ENCODE measurements at places on chromosomes 1 and 21.

GRCh38 chr1:215188302-215188950 is 105.9 kb downstream of the KCNK2 start:
- no peak for DNase-seq

- no peak for DNase-seq
Observed at GRCh38 chr21:35035581-35035980, 13.5 kb downstream of the RUNX1 start.

- DNase-seq, result no peak
Observed at GRCh38 chr1:165218731-165219130, 137.8 kb downstream of the LMX1A start.

DNA sequence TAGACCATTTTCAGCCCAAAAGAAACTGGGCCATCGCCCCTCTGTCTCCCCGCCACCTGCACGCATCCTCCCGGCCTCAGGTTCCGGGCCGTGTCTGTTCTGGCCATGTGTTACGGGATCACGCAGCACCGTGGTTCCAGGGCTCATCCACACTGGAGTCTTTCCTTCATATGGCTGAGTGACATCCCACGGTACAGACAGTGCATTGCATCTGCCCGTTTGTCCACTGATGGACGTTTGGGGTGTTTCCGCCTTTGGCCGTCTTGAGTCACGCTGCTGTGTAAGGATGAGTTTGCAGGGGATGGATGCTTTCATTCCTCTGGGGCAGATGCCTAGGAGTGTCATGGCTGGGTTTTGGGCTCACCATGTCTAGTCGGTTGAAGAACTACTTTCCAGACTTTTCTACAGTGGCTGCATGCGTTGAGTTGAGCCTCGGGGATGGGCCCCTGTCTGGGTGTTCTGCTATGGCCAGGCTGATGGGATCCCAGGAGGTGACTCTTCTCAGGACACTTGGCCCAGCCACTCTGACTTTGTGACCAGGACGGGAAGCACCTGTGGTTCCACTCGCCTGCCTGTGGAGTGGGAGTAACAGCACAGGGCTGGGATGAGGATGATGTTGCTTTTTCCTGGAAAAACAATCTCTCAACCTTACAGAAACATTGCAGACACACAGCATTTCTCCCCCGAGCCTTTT is 16.8 kb downstream of the RRP1 start:
- no peak for DNase-seq

GRCh38 chr21:32312976-32313375 is 14.3 kb downstream of the MRAP start:
- no peak for DNase-seq

DNA sequence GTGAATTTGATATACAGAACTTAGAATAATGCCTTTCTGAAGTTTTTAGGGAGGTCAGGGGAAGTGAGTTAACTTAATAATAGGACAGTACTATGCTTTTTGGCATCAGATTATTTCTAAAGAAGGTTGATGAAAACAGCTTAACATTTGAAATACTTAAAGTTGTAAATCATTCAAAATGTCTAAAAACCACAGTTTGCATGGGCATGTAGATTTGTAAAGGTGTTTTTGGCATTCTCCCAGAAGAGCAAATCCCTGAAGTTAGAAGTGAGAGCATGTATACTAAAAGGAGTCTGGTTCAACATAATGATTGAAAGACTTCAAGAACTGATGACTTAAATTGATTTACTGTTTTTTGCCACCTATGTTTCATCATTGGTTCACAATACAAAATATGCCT is 6.7 kb downstream of the DR1 start:
- DNase-seq, result no peak

- no peak for DNase-seq
Observed at GRCh38 chr1:26009796-26010447, 11.7 kb upstream of the EXTL1 start.

- DNase-seq, result no peak
Observed at GRCh38 chr1:102799496-102799895, 308.8 kb downstream of the COL11A1 start.

- DNase-seq, result no peak
Observed at GRCh38 chr1:114390361-114390760, 120.6 kb downstream of the TRIM33 start.

DNA sequence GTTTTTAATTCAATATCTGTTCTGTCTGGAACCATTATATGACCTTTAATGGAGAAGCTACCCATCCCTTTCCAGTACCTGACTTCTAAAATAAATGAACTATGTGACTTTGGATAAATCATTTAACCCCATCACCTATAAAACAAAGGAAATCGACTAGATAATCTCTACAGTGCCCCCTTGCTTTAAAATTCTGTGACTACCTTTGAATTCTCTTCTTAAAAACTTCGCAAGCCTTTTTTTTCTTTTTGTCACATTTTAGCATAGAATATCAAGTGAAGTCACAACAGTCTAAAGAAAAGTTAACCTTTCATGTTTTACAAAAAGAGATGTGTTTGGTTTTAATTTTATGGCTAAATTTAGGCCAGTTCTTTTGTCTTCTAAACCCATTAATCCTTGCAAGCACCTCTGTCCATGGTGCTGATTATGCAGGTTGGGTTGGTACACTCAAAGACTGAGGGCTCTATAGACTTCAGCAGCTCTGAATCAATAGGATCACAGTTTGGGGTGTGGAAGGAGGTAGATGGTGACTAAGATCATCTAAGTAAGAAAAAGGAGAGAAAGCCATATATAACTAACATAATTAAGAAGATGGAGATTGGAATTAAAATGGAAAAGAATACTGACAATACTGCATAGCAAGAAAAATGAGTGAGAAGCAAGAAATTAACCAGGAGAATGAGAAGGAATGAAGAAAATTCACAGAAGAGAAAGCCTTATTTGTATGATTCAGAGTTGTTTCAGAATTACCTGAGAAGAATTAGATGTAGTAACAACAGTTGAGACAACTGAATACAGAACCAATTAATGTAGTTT is 59.2 kb downstream of the TBX15 start:
- no peak for DNase-seq

DNA sequence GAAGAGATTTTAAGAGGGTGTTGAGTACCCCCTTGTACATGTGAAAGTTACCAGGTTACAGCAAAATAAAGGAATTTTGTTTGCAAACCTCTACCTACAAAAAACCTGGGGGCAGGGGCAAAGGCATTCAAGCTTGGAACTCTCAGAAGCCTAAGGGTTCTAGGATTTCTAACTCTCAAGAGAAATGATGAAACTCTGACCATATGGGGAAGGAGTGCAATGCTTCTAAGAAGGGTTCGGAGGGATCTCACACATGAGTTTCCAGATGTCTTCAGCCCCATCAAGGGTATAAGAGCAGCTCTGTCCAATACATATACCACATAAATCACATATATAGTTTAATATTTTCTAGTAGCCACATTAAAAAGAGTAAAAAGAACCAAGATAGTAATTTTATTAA is 7.3 kb upstream of the FCGR2A start:
- DNase-seq, result no peak

- DNase-seq, result no peak
Observed at GRCh38 chr1:45843474-45843905, 40.1 kb downstream of the MAST2 start.

- DNase-seq, result no peak
Observed at GRCh38 chr1:206554701-206555472, 47.6 kb downstream of the RASSF5 start.

DNA sequence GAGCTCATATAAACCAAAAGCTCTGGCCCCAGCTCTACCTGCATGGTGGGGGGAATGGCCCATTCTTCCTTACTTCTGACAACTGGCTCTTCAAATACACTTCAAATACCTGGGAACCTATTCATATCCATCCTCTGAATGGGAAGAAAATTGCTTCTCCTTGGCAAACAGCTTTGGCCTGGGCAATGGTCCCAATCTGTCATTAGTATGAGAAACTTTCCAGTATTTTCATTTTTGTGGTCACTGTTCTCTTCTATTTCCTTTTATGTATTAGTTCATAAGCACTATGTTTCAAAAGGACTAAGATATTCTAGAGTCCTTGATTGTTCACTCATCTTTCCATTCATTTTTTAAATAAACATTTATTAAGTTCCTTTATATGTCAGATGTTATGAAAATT is 5.2 kb upstream of the HSD3B2 start:
- DNase-seq, result no peak

Measured in stimulated activated CD4-positive, alpha-beta T cell treated with anti-CD3 and anti-CD28 coated beads, Interleukin-12 subunit alpha, Interleukin-12 subunit beta, amount 100 ng/mL, for 48 hours (primary cell).